ENCODE measurements at places on chromosomes 6 and 20.

GRCh38 chr20:44959082-44959637 is 1.0 kb downstream of the TOMM34 start:
- DNase-seq: peak; percentile 56

DNA sequence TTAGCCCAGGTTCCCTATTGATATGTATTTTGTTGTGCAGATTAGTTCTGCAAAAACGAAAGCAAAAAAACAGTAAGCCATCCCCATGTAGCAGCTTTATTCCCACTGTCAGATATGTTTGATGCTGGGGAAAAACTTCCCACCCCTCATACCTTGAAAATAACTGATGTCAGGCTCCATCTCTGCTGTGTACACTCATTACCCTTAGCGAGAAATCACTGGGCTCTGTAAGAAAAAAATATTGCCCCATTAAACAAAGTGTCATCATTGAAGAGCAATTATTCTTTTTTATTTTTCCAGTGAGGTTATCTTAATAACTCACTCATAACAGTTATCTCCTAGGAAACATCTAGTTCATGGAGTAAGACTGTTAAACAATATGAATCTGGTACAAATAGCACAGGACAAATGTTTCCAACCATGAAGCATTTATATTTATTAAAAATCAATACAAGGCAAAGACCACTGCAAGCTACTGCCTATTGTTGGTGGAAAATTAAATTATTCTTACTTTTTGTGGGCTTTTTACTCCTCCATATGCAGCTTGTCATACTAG is 268.8 kb downstream of the LMBRD1 start:
- DNase-seq: no peak

DNA sequence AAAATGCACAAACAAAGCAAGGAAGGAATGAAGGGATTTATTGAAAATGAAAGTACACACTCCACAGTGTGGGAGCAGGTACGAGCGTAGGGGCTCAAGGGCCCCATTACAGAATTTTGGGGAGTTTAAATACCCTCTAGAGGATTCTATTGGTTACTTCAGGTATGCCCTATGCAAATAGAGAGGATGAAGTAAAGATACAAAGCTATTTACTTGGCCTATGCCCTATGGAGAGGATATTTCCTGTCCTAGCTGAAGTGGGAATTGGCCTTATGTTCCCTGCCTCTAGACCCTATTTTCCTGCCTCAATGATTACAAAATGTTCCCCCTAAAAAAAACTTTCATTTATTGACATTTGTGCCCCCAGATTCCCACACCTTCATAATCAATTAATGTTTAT is 59.7 kb upstream of the ASIP start:
- no peak for DNase-seq

DNA sequence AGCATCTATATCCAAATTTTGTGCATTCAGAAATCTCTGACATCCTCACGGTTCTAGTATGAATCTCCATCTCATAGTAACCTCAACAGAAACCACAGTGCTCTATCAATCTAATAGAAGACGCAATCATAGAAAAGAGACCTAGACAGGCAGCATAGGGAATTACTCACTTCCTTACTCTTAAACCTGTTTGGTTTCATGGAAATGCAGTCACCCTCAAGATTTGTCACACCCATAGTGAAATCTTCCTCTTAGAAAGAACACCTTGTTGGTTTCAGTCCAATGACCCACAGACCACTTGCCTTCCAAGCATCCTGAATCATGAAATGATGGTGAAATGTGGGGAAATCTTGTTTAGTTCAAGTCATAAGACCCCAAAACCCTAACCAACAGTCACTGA is 166.1 kb upstream of the PRDM1 start:
- no peak for DNase-seq

DNA sequence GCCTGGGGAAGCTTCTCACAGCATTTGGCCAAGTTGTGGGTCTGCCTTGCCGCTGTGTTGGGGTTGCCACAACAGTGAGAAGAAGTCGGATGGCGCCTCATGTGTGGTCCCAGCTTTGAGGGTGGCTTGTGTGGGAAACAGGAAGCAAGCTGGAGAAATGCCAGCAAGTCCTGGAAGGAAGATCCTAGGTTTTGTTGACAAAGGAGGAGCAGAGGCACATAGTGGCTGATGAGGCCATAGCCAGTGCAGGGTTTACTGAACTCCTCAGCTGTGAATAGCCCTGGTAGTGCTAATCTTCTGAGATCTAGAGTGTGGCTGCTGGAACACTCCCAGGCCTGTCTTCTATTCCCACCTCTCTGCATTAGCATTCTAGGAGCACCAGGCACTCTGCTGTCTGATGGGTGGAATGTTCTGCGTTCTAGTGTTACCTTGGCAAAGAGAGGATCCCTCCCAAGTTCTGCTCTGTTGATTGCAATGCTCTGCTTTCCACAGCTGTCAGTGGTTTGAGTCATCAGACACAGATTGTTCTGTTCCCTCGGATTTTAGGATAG is 25.2 kb downstream of the SNPH start:
- DNase-seq: no peak

DNA sequence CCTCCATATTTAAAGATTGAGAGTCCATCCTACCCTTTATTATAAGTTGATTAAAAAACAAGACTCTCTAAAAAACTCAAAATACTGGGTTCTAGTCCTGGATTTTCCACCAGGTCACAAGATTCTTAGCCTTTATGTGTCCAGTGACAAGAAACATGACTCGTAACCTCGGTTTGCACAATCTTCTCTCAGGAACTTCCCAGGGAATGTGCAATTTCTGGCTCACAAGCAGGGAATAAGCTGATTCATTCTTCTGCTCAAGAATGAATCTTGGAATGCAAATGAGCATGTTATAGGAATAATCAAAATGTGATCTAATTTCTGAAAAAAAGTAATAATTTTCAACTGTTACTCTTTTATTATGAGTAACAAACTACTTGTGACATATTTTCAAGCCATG is 45.1 kb downstream of the OGFRL1 start:
- no peak for DNase-seq

DNA sequence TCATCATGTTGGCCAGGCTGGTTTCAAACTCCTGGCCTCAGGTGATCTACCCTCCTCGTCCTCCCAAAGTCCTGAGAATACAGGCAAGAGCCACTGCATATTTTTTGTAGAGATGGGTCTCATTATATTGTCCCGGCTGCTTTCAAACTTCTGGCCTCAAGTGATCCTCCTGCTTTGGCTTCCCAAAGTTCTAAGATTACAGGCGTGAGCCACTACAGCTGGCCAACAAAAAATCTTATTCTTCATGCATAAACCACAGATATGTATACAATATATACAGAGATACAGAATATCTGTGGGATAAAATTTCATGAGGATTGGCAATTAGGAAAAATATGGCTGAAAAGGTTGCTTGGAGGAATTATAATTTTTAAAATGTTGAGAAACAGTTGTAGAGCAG is 49.9 kb downstream of the SLC35A1 start:
- no peak for DNase-seq

DNA sequence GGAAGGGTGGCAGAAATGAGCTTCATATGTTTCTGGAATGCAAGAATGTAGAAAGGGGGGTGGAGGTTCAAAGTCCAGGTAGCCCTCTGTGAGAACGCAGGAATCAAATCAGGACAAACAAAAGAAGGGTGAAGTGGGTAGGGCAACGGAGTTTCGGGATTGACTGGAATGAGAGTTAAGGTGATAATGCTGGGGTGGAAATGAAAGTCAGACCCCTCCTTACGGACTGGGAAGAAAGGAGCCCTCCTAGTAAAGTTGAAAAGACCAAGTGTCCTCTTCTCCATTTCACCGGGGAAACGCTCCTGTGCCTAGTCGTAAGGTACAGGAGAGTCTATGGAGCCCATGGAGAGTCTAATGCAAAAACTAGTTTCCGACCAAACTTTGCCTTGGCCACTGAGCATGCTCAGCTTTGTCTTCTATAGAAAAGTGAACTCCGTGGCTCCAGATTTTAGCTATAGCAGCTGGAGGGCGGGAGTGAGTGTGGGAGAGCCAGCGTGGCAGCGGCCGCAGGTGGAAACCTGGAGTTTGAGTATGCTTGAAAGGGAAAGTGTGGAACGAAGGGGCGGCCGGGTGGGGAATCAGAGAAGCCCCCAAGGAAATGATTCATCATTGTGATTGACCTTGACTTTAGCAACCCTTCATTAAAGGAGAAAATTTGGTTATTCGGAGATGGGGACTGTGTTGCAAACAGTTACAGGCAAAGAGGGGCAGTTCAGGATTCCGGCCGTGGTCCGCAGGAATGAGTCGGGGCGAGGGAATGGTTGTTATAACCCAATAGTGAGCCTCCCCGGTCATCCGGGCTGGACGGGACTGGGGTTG is 1.3 kb upstream of the LRRC1 start:
- peak; percentile 19 for DNase-seq

DNA sequence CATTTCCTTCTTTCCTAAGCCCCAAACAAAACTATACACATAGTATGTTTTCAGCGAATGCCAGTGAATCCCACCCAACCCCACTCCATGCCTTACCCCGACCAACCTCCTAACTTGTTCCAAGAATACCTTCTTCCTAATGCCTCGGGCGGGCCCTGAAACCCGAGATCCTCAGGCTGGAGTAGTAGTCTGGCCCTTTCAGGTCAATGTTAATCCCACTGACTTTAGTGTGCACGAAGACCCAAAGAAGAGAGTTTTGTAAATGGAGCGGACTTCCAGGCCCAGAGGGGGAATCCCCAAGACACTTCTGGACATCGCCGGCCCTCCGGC is 394 bp downstream of the YIPF3 start:
- no peak for DNase-seq

GRCh38 chr6:150494241-150494640 is 105.4 kb upstream of the PLEKHG1 start:
- no peak for DNase-seq

DNA sequence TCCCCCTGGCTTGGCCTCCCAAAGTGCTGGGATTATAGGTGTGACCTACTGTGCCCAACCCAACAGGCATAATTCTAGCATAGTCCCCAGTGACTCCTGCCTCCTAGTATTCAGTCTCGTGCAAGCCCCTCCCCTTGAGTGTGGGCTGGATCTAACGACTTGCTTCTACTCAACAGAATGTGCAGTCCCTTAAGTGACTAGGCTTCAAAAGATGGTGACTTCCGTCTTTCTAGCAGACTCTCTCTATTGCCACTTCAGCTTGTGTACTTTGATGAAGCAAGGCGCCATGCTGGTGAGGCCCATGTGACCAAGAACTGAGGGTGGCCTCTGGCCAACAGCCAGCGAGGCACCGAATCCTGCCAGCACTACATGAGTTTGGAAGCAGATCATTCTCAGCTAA is 109.6 kb upstream of the TRAF3IP2 start:
- DNase-seq: no peak

DNA sequence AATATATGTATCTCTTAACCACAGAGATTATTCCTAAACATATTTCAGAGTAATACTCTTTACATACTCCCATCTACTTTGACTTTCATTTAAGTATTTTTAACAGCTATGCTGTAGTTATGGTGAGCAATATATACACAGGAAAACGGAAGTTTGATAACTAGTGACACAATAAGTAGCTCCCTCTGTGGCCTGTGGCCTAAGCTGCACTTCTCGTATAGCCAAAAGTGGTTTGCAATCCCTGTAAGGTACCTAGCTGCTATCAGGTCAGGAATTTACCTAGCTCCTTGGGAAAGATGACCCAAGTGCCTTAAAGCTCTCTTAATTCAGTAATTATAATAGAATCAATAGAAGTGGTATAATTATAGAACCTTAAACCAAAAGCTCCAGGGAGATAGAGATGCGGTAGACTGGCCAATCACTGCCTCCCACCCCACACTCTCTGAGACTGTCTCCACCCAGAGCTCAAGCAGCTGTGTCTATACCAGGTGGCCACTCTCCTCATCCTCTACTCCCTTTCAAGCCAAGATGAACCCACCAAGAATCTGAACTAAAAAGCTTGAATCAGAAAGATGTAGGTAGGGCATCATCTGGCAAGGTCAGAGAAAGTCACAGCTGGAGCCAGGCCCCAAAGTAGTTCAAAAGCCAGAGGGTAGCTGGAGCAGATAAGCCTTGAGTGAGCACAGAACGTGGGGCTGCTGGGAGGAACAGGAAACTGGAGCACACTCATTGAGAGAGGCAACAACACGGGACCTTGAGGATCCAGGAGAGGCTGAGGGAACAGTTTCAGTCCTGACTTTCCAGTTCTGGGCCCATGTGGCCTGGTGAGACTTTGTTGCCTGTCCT is 84.9 kb upstream of the ASF1A start:
- peak; percentile 37 for DNase-seq

- no peak for DNase-seq
Measured at GRCh38 chr6:144305567-144305966, 20.4 kb downstream of the UTRN start.

- peak; percentile 76 for DNase-seq
Measured at GRCh38 chr20:50498071-50498776, 12.0 kb upstream of the PTPN1 start.

DNA sequence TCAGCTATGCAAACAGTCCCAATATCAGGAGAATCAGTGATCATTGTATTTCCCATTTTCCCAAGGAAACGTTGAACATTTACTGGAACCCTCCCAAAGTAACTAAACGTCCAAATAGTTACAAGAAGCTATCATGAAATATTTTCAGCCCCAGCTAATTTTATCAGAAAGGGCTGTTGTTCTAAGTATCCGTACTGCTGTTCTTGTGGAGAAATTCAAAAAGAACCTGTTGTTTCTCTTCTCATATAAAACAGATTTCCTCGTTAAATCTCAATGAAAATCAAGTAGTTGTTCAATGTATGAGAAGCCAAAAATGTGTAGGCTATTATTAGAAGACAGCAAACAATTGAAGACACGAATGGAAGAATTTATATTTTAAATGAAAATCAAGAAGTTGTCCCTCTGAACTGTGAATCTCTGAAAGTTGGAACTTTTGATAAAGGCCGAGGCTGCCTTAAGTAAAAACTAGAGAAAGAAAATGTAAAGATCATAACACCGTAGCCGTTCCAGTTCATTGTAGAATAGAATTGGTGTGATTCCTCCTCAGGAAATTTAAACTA is 107.7 kb downstream of the HFE start:
- DNase-seq: no peak

DNA sequence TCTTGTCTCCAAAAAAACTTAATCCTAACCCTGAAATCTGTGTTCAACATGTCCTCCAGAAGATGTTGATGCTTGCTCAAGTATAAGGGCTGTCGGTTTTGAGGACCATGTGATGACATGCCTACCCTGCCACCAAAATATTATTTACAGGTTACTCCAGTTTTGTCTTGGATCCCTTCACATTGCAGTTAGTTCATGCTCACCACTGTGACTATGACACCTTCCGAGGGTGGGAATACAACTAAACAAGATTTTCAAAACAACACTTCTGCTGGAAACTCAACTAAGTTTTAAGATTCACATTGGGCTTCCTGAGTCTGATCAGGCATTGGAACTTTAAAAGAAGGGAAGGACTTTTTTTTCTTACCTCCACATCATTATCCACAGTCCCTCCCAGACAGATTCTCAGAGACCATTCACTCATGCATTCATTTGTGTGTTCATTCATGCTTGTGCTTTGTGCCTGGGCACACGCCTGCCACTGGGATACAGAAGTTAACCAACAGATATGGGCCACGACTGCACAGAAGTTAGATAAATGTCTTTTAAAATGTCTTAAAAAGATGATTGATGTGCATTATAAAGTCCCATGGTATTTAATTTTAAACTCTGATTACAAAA is 118.7 kb upstream of the GJE1 start:
- DNase-seq: no peak

- no peak for DNase-seq
Measured at GRCh38 chr6:148385379-148385778, 42.7 kb downstream of the SASH1 start.

- no peak for DNase-seq
Measured at GRCh38 chr20:24695529-24696225, 226.2 kb downstream of the SYNDIG1 start.

GRCh38 chr6:140437619-140438345 is 1063.3 kb upstream of the CITED2 start:
- DNase-seq: no peak

Measured in NB4 (cell line).